ENCODE measurements at places on chromosomes 1 and 21.

- DNase-seq, result peak; percentile 94
Observed at GRCh38 chr1:78833491-78833890, 173.0 kb downstream of the ADGRL4 start.

DNA sequence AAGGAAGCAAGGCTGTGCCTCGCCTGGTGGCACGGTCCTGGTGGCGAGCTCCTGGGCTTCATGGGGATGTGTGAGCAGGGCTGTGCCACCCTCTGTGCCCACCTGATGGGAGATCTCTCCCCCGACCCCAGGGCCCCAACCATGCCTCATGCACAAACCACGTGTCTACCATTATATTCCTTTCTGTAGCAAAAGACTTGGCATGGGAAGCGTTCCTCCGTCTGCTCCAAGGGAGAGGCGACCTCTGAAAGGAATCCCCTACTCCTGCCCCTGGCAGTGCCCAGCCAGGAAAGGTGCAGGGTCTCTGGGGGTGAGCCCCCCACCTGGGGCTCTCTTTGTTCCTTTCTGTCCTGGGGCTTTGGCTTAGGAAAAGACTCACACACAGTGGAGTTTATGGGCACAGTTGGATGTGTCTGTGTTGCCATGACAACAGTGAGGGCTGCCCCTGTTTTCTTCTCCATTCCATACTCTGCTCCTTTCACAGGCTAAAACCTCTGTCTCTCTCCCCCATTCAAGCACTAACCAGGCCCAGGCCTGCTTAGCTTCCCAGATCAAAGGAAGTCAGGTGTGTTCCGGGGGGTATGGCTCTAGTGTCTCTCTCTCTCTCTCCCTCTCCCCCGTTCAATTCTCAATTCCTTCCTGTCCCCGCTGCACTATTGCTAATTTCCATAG lies 21.4 kb upstream of the LRRN2 start:
- DNase-seq, result no peak

DNA sequence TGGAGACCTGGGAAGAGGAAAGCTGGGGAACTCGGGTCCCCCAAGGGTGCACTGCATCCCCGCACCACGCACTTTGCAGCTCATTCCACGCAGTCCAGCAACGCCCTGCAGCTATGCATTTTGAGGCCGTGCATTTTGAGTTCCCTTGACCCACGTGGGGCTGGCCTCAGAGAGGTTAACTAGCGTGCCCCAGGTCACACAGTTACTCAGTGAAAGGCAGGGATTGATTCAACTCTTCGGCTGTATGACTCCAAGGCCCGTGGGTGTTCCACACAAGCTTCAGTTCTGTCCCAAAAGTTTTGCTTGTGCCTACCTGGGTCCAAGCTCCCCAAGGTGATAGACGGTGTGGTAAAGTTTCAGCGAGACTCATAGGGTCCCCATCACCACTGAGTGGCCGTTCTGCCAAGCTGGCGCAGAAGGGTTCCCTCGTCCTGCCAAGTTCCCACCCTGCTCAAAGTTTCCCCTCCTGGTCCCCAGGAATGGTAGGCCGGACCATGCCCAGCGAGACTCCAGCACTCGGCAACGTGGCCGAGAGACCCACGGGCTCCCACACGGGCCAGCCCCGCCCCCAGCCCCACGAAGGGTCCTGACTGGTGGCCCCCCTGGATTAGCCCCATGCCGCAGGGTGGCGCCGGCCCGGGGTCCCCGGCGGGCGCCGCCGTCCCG lies 611 bp downstream of the HSPG2 start:
- no peak for DNase-seq

DNA sequence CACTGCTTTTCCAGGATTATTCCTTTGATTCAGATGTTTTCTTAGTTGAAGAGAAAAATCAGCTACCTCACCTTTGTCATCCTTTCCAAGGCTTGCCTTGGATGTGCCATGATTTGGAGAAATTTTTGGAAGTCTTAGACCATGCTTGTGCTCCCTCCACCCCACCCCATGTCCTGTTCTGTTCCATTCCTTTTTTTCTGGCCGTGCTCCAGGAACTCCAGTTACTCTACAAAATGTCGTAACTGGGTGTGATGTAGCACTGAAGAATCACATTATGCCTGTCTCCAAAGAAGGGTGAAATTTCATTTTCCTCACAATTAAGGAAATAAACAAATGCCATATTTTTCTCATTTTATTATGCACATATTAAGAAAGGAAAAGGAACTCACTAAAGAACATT lies 217.8 kb upstream of the ZRANB2 start:
- peak; percentile 32 for DNase-seq

DNA sequence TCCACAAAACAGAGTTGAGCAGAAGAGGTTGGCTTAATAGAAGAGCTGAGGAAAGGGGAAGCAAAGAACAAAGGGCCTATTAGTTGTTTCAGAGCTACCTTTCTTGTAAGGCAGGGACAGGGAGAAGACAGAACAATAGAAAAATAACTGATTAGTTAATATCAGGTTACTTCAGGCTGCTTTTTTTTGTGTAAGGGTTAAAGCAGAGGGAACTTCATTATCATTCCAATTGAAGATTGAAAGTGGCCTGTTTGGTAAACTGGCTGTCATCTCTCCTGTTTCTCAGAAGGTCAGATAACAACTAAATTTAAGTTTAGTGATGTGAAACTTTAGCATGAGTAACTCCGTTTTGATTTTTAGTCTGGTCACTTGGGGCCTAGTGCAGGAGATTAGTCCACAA lies 22.3 kb downstream of the CDC42 start:
- no peak for DNase-seq

DNA sequence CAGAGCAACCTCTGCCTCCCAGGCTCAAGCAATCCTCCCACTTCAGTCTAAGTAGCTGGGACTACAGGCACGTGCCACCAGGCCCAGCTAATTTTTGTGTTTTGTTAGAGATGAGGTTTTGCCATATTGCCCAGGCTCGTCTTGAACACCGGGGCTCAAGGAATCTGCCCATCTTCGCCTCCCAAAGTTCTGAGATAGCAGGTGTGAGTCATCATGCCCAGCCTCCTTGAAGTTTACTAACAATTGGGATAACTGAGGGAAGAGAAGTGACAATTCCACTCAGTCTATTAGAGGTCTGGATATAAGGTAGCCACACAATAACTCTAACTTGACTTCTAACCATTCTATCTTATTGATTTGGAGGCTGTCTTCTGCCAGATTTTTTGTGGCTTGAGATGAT lies 6.3 kb upstream of the RCC1 start:
- no peak for DNase-seq

DNA sequence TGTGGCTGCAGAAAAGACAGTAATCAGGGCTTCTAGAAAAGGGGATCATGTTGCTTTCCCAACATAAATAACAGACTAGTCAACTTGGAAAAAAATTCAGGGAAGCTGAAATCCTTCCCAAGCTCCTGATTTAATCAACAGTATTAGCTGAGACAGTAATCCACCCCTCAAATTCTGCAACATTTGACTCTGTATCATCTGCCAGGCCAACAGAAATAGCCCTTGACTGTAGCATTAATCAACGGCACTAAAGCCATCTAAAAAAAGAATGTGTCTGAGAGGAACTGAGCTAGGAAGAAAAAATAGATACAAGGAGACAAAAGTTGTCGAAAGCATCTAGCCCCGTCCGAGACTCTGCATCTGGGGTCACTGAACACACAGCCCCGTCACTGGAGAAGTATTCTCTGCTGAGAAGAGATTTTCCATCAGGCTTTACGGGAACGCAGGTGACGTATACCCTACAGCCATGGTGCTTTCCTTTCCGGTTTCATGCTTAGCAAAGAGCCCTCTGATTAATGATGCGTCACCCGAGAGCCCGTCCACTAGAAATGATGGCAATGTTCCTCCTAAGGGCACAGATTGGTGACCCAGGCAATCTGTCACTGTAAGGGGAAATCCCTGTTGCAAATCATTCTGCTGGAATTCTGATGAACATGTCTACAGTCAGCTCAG lies 42.1 kb upstream of the TP53BP2 start:
- peak; percentile 98 for DNase-seq

DNA sequence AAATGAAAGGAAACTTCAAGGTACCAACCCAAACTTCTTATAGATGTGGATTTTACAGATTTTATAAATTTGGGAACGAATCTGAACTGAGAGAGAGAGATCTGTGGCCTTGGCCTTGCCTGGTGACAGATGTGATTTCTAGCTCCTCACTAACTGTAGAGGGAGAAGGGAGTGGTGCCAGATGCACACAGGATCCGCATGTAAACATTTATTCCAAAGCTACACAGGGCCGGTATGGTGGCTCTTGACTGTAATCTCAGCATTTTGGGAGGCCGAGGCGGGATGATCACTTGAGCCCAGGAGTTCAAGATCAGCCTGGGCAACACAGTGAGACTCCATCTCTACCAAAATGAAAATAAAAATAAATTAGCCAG lies 77.1 kb downstream of the PGBD5 start:
- no peak for DNase-seq

- no peak for DNase-seq
Observed at GRCh38 chr1:209609791-209610630, 26.5 kb downstream of the CAMK1G start.

DNA sequence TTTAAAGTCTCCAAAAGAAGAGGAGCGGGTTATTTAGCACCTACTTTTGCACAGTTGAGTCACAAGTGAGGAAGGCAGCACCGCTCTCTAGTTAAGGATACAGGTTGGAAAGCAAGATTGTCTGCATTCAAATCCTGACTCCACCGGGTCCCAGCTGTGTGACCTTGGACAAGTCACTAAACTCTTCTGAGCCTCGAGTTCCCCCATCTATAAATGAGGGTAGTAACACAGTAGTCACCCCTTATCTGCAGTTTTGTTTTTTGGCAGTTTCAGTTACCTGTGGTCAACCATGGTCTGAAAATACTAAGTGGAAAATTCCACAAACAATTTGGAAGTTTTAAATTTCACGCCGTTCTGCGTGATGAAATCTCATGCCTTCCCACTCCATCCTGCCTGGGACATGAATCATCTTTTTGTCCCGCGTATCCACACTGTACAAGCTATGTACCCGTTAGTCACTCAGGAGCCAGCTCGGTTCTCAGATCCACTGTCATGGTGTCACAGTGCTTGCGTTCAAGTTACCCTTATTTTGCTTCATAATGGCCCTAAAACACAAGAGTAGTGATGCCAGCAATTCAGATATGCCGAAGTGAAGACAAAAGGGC lies 49.4 kb downstream of the CAPZB start:
- peak; percentile 68 for DNase-seq

DNA sequence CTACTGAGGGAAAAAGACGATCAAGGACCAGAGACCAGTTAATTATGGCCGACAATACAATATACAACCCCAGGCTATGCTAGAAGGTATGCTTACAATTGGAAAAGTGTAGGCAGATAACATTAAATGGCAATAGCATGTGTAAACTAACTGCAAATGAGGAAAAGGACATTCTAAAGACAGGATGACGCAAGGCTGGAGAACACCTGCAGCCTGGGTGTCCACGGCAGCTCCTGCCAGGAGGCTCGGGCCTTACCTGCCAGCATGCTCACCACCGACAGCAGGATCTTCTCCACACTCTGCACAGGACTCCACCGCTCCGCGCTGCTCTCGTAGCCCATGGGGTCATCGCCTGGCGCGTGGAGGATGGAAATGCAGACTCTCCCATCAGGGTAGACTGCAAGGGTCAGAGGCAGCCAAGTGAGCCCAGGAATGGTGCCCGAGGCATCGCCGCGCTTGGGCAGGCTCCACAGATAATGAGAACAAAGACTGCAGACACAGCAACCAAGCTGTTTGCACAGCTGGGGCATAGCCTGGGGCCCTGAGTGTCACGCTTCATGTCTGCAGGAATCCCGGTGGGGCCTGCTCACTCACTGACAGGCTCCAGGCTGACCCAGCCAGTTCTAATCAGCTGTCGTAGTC lies 28.2 kb downstream of the UBE2G2 start:
- DNase-seq, result no peak

DNA sequence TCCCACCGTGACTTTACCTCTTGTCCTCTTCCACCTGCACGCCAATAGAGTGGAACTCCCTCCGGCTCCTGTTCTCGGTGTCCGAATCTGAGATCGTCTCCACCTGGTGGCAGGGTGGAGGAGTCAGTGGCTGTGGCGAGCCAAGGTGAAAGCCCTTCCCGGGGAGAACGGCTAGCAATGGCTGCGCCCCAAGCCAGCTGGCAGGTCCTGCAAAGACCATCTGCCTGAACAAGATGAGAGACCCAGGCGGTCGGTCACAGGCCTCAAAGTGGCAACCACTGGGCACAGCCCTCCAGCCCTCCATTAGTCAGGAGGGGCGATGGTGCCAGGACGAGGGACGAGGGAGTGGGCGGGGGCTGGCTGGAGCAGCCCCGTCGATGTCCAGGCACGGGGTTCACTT lies 25.4 kb upstream of the SMIM12 start:
- no peak for DNase-seq

DNA sequence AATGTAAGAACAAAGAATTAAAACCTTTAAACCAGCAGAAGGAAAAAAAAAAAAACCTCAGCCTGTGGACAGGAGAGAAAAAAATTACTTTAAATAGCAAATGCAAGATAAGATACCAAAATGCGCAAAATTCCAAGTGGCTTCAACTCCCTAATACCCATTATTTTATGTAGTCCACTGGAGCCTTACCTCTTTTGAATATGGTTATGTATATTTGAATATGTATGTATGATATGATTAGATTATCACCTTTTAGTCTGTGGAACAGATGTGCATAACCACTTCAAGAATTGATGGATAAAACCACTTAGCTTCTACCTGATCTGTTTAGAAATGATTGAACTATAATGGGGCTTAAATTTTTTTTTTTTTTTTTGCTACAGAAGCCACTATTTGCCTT lies 52.4 kb upstream of the C1orf115 start:
- DNase-seq, result no peak

GRCh38 chr21:45293726-45294401 lies 6.2 kb upstream of the POFUT2 start:
- no peak for DNase-seq

Measured in fibroblast of skin of right biceps (primary cell).